Stimulated activated CD4-positive, alpha-beta T cell treated with anti-CD3 and anti-CD28 coated beads, Interleukin-4, amount 100 ng/mL, for 24 hours (primary cell): ENCODE measurements at places on chromosomes 11 and 22.

DNA sequence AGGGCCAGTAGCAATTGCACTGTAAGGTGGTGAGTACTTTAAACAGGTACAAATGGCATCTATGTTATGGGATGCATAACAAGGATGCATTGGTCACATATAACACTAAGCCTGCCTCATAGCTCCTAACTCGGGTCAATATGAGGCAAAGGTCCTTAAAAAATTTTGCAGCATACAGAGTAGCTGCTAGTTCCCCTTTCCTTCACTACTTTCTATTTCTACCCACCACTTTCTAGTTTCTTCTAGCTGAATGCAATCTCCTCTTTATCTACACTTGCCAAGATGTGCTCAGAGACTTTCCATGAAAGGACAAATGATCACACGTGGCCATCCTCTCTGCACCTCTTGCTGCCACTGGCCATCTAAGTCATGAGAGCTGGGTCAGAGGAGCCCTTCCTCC lies 9.8 kb downstream of the OR51F2 start:
- DNase-seq, result no peak

- DNase-seq, result peak; percentile 54
Observed at GRCh38 chr22:18075720-18076497, 1.9 kb upstream of the PEX26 start.

GRCh38 chr11:68056317-68057285 lies 17.8 kb downstream of the TCIRG1 start:
- no peak for DNase-seq

- DNase-seq, result no peak
Observed at GRCh38 chr11:113338730-113339129, 24.3 kb downstream of the TTC12 start.

DNA sequence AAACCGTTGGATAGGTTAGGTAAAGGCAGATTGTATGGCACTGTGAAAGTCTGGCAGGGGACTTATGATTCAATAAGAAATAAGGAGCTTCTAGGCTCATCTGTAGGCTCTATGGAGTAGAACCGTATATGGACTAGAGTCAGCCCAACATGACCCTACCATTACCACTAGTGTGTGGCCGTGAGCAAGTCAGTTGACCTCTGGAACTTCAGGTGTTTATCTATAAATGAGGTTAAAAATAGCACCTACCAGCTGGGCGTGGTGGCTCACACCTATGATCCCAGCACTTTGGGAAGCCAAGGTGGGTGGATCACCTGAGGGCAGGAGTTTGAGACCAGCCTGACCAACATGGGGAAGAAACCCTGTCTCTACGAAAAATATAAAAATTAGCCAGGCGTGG lies 4.4 kb downstream of the HINFP start:
- DNase-seq, result no peak

DNA sequence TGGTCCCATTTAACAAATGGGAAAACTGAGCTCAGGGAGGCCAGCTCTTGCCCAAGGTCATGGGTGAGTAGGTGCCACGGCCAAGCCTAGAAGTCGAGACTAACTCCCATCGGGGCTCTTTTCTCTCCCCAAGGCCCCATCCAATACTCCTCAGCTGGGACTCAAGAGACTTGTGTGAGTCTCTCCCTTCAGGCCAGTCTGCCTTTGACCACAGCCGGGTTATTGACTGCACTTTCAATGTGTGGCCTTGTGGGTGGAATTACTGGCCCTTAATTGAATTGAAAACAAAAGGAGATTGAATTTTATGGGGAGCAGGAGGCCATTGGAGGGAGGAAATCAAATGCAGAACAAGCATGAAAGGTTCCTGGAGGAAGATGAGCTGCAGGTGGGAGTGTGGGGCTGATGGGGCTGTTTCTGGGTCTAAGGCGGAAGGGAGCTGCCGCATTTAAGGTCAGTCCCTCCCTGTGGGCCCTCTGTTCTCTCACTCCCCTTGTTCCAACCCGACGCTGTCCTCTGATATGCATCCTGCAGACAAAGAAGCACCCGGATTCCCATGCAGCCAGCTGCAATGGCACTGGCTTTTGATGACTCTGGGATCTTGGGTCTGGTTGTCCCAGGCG lies 552.8 kb downstream of the MIAT start:
- DNase-seq, result no peak

DNA sequence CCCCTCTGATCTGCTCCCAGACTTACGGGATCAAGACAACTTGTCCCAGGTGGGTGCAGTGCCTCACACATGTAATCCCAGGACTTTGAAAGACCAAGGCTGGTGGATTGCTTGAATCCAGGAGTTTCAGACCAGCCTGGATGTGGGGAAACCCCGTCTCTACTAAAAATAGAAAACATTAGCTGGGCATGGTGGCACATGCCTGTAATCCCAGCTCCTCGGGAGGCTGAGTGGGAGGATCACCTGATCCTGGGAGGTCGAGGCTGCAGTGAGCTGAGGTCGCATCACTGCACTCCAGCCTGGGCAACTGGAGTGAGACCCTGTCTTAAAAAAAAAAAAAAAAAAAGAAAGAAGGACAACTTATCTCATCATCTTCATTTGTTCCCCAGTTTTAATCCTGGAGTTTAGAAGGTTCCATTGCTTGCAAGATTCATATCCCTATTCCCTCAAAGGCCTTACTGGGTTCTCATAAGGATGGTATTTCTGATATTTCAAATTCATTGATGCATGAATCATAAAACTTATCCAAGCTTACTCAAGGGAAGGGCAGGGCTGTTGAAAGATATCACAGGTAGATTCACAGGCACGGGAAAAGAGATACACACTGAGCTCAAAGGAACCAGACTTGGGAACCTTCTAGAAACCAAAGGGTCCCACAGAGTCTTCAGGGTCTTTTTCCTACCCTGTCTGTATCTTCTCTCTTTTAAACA lies 14.6 kb downstream of the ENDOD1 start:
- DNase-seq, result no peak

DNA sequence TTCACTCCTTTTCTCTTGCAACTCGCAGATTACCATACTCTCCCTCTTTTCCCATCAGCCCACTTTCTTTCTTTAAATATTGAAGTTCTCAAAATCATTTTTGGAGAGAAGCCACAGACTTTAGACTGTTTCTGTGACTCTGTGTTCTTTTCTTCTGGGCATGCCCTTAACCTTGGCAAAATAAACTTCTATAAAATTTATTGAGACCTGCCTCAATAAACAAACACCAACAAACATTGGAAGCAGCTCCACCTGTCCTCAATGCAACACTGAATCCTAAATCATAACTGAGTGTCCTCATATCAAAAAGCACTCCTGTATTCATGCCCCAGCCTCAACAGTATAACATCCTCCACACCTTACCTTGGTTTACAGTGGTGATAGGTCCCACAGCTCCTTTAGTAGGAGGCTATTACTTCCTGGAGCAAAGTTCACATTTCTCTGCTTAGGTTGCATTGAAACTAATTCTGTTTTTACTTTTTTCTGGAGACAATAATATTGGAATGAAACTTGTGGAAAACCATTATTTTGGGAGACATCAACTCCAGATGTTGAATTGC lies 320.0 kb upstream of the LRRC4C start:
- no peak for DNase-seq

GRCh38 chr11:1701091-1701807 lies 4.3 kb downstream of the KRTAP5-6 start:
- no peak for DNase-seq

- DNase-seq, result no peak
Observed at GRCh38 chr11:110728476-110728875, 16.2 kb upstream of the ARHGAP20 start.

- DNase-seq, result no peak
Observed at GRCh38 chr11:32511926-32512325, 71.7 kb upstream of the EIF3M start.

GRCh38 chr11:106133529-106133928 lies 56.1 kb downstream of the AASDHPPT start:
- no peak for DNase-seq

DNA sequence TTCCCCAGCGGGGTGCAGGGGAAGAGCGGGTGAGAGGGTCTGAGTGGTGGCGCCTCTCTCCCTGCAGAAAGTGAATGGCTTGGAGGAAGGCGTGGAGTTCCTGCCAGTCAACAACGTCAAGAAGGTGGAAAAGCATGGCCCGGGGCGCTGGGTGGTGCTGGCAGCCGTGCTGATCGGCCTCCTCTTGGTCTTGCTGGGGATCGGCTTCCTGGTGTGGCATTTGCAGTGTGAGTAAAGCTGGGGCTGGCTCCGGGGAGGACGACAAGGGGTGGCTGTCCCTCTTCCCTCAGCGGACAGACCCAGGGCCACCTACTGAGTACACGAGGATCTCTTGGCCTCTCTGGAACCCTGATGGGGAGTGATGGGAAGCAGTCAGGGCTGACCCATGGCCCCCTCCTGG lies 28.5 kb downstream of the ST14 start:
- no peak for DNase-seq

DNA sequence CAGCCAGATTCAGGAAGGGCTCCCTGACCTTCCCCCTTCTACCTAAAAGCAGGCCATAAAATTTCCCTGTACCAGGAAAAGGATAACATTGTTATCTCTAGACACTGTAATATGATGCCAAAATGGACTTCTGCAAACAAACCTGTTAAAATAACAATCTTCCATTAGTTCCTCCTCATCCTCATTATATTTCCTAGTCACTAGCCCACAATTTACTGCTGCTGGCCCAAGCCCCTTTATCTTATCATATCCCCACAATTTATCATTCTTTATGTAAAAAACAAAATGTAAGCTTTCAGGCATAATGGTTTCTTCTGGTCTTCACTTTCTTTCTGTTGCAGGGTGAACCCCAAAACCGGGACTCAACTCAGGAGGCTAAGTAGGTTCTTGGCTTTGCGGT lies 1132.1 kb upstream of the CNTN5 start:
- DNase-seq, result no peak

DNA sequence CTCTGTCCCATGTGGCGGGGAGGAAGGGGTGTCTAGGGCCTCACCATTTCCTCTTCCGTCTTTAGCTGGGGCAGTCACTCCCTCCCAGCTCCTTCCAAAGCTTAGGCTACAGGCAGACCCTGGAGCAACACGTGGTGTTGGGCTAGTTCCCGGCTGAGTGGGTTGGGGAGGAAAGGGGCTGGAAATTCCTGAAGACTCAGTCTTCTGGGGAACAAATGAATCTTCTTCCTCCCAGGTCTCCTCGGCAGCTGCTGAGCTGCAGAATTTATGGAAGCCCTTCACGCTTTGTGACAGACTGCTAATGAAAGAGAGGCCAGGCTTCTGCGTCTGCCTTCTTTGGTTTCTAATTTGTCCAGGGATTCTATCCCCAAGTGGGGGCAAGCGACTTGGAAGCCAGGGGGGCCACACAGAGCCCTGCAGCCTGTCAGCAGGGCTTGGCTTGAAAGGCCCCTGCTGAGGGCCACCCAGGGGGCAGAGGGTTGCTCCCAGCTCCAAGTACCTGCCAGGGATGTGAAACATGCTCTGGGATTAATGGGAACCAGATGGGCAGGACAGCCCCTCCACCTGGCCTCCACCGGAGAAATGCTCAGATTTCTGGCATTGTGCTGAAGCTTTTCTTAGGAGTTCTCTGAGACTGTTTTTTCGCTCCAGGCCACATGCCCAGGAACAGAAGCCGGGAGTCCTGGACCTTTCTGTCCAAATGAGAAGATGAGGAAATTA lies 123.1 kb downstream of the PKNOX2 start:
- DNase-seq, result no peak

GRCh38 chr11:28767574-28767973 lies 659.4 kb downstream of the METTL15 start:
- no peak for DNase-seq

DNA sequence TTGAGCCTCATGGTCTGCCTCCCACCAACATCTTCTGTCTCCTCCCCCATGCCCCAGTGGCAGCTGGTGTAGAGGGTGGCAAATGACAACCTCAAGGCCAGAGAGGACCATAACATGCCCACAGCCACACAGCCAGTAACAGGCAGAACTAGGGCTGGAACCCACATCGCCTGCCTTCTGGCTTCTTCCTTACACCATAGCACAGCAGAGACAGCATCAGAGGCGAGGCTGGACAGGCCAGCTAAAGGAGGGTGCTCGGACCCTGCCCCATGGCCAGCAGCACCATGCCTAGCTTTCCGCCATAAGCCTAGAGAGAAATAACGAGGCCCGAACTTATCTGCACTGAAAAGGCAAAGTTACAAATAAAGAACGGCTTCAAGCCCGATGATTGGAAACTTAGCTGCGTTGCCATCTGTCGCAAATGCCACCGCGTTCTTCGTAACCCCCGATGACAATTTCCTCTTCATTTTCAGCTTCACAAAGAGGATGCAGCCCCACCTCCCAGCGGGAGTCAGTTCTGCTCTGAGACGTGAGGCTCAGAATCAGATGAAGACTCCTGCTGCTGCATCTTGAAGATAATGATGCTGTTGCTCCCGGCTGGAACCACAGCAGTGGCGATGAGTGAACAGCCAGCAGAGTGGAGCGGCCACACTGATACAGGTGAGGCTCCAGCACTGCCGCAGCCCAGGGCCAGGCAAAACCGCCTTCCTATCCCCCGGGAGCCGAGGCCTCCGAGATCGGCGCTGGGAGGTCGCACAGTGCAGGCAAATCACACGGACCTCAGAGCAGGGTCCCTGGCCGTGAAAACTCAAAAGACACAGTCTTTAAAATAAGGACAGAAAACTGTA lies 73.8 kb upstream of the RTL6 start:
- DNase-seq, result no peak

DNA sequence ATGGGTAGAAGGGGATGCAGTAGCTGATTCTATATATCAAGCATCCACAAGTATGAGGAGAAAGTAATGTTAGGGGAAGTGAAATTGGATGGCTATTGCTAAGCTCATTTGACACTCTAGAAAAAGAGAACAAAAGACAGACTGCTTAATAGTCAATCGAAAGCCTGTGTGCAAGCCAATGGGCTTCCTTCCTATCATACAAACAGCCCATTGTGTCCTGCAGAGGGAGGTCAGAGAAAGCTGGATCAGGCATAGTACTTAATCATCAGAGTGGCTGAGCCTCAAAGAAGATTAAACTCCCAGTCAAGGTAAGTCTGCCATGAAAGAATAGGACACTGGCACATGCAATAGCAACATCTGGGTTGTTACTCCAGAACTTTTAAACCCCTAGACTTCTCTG lies 50.9 kb upstream of the PGR start:
- no peak for DNase-seq

DNA sequence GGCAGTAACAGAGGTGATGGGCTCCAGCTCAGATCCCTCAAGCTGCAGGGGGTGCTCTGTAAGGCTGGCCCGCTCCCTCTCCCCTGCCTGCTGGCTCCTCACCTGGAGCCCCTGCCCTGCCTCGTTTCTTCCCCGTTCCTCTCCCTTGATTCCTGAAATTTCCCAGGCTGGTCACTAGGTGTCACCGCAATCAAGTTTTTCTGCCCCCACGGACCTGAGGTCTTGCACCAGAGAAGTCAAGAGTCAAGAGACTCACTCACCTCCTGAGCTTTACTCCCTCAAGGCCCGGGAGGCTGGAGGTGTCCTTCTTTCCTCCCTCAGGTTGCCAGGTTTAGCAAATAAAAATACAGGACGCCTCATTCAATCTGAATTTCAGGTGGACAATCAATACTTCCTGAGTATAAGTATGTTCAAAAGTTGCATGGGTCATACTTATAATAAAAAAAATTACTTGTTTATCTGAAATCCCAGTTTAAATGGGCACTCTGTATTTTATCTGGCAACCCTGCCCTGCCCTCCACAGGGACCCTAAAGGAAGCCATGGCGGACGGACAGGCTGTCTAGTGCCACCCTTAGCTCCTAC lies 69.2 kb downstream of the SCUBE1 start:
- DNase-seq, result peak; percentile 43
